ENCODE measurements at places on chromosomes 7 and 10.

DNA sequence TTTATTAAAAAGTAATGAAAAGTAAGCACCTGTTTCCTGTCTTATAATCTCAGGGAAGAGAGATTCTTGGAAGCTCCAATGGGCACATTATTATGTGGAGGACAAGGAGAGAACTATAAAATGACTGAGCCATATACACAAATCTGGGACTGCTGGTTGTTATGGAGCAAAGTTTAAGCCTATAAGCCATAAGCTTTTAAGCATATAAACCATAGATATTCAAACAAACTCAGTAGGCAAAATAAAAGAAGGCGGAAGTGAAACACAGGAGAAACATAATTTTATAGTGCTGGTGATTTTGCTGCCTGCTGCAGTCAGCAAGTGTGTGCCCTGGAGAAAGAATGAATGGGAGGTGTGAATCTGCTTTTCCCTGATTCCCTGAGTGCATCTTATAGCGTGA is 274.4 kb downstream of the KIF20B start:
- DNase-seq: no peak

DNA sequence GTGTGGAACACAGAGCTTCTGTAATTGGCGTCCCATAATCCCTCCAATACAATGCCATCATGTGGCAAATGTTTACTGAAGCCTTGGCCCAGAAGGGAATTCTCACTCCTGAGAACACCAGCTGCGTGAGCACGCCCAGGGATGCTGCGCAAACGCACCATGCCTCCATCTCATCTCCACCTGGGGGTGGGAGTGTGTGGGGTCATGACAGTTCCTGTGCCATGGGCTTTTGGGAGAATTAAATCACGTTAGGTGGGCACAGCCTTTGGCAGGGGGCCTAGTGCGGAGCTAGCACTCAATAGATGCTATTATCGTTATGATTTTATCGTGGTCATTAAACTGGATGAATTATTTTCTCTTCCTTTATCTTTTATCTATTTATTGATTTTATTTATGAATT is 15.8 kb downstream of the WDFY4 start:
- no peak for DNase-seq

DNA sequence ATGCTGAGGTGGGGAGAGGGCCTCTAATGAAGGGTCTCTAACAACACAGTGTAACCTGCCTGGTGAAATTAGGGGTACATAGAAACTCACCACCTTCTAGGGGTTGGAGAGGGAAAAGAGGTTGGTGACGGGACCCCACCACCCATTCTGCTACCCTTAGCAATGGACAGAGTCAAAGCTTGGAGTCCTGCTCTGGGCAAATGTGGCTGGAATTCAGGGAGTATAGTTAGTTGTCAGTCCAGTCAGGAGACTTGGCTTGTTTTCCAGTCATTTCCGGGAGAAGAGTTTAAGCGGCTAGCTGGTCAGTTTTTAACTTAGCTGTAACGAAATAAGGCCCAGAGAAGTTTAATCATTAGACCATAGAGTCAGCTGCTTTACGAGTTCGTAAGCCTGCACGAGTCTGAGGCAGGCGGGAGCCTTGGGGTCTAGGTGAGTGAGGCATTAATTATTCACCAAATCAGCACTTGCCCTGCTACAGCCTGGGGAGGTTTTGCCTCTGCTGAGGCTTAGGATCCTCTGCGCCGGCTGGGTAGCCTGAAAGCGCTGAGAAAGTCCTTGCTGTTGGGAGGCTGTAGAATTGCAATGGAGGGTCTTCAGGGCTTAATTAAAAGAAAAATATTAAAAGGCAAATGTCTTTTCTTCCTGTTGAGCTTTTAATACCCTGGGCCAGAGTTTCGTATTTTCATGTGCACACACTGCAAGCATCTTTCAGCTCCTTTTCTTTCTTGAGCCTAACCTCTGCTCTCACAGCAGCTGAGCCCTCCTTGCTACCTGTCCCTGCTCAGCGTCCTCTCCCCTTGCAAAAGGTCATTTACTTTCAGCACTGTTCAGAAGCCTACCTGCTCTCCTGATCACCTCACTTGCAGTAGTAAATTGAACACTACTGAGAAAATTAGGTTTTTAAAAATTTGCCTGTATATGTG is 1.5 kb upstream of the LAMB1 start:
- peak; percentile 56 for DNase-seq

DNA sequence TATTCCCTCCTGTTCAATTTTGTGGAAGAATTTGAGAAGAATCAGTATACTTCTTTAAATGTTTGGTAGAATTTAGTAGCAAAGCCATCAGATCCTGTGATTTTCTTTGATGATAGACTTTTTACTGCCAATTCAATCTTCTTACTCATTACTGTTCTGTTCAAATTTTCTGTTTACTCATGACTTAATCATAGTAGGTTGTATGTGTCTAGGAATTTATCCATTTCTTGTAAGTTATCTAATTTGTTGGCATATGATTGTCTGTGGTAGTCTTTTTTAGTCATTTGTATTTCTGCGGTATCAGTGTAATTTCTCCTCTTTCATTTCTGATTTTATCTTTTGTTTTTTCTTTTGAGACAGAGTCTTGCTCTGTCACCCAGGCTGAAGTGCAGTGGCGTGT is 87.4 kb downstream of the CCDC3 start:
- no peak for DNase-seq

- no peak for DNase-seq
Measured at GRCh38 chr10:126880926-126881325, 24.3 kb upstream of the DOCK1 start.

GRCh38 chr10:29208845-29209244 is 80.0 kb upstream of the LYZL1 start:
- no peak for DNase-seq

GRCh38 chr7:140358412-140359051 is 39.8 kb downstream of the SLC37A3 start:
- DNase-seq: no peak

- DNase-seq: no peak
Measured at GRCh38 chr10:13298748-13299436, 972 bp downstream of the PHYH start.

GRCh38 chr10:31698181-31698830 is 230.3 kb downstream of the ARHGAP12 start:
- peak; percentile 14 for DNase-seq

Measured in Daoy (cell line).